RWPE1 (cell line): ENCODE measurements at places on chromosomes 7 and 10.

DNA sequence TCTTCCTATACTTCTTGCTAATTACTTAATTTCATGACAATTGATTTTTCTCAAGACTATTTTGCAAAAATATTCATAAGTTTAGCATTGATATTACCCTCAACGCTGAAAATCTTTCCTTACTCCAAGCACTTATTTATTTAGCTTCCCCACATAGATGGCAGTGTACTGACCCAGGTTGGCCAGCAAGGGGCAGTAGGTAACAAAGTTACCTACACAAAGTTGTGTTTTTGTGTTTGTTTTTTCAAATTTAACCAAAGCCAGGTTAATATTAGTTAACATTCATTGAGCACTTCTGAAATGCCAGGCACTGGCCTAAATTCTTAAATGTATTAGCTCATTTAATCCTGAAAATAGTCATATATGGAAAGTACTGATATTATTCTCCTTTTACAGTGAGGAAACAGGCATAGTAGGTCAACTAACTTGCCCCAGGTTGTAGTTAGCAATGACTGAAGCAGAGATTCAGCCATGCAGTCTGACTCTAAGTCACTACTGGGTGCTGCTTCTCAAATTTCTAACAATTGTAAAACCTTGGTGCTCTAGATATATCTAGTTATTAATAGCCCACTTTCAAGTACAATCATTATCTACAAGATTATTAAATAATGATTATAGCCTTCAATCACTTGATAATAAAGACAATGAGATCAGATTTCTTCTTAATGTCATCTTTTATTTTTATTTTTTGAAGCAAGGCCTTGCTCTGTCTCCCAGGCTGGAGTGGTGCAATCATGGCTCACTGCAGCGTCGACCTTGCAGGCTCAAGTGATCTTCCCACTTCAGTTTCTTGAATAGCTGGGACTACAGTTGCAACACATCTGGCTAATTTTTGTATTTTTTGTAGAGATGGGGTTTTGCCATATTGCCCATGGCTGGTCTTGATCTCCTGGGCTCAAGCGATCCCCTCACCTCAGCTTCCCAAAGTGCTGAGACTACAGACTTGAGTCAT is 5.8 kb upstream of the GGCT start:
- DNase-seq = peak; percentile 15

- no peak for DNase-seq
Observed at GRCh38 chr10:92550924-92551323, 23.0 kb downstream of the IDE start.

DNA sequence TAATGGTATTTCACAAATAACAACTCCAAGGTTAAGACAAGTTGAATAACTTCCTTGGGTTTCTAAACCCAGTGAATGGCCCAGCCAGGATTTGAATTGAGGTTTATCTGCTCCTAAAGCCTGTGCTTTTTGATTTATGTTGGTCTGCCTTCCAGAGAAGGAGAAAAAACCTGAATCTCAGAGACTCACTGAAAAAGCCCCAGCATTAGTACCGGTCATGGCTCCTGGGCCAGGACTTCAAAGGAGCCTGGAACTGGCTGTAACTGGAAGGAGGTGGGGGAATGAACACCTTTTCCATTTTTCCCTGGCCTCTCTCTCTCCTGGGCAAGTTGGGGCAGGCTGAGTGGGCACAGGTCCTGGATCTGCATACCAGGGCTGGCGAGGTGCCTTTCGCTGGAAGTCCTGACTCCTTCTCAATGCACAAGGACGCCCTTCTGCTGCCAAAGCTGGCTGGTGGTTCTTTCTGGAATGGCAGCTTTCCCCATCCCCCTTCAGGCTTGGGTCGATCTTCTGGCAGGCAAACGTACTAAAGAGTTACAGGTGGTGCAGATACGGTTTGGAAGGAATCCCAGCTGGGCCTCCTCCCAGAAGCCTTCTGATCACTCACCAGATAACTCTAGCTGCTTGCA is 268.2 kb downstream of the PTEN start:
- DNase-seq = peak; percentile 91

GRCh38 chr7:90621125-90621746 is 25.1 kb downstream of the CDK14 start:
- no peak for DNase-seq

DNA sequence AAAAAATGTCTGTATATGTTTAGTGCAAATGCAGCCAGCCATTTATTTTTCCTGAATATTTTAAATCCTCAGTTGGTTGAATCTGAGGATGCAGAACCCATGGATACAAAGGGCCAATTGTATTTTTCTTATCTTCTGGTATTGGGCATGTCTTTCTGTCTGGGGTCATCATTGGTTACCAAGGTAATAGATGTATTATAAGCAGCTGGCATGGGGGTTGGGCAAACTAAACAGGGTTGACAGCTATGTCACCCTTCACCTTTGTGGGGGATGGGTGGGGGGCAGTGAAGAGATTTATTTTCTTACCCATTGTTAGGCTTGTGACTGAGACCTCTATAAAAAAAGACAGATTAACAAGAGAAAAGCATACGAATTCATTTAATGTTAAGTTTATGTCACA is 38.8 kb downstream of the CDHR3 start:
- DNase-seq = no peak

GRCh38 chr10:69863580-69863979 is 61.9 kb downstream of the COL13A1 start:
- no peak for DNase-seq

DNA sequence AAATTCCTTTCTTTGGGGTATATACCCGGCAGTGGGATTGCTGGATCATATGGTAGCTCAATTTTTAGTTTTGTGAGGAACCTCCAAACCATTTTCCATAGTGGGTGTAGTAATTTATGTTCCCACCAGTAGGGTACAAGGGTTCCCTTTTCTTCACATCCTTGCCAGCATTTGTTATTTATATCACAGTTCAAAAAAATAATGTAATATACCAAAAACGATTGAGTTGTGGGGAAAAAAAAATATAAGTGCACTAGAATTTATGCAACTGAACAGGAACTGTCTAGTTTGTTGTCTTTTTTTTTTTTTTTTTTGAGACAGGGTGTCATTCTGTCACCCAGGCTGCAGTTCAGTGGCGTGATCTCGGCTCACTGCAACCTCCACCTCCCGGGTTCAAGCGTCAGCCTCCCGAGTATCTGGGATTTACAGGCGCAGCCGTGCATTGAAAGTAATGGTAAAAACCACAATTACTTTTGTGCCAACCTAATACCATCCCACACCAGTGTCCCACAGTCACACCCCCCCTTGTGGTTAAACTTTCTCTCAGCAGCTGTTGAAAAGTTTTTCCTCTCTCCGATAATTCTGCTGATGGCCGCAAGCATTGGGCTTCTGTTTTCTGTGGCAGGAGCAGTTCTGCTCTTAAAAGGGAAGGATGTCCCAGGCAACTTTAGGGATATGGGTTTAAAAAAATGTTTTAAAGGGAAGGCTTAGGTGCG is 6.8 kb upstream of the LAT2 start:
- DNase-seq = peak; percentile 54

DNA sequence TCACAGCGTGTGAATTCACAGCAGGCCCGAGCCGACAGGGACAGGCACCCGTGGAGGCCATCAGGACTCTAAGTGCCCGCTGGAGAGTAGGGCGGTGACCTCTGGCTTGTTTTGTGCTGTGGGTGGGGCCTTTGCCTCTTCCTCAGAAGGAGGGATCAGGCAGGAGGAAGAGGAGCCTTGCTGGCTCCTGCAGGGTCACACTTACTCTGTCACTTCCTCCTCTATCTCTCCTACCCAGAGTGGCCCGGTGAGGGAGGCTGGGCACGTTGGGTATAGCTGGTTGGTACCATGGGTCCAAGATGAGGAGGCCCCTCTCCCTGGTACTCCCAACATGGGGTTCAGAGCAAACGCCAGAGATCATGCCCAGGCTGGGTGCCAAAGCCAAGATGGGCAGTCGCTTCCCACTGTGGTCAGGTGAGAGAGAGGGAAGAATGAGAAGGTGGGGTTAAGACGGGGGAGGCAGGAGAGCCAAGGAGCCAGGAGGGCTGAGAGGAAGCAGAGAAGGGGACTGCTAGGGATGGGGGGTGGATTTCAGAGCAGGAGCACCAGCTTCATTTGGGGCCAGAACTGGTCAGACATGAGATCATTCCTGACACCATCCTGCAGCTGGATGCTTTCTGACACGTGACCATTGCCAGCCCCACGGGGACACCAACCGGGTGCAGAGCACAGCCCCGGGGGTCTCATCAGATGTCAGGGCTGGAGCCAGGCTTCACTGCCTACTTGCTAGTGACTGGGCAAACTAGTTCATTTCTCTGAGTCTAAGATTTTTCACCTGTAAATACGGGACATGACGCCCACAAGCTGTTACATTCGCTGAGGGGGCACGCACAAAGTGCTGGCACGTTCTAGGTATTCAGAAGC is 54.8 kb upstream of the CACUL1 start:
- DNase-seq = no peak

- no peak for DNase-seq
Observed at GRCh38 chr7:4549681-4550080, 132.4 kb upstream of the FOXK1 start.

DNA sequence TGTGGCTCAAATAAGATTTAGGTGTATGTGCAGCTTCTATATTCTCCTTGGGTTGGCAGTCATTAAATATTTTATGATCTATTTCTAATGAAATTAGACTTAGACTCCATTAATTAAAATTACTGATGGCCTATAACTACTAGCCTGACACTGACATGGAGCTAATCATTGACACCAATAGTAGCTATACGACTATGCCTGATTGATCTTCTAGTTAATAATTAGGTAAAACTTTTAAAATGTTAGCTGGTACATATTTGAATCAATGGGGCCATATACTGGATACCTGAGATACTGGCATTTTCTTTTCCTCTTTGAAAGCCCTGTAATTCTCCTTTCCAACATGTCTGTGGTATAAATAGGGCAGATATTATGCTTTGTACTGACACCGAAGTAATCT is 14.4 kb downstream of the WEE2 start:
- DNase-seq = no peak

- no peak for DNase-seq
Observed at GRCh38 chr7:2666588-2667250, 21.3 kb upstream of the AMZ1 start.

DNA sequence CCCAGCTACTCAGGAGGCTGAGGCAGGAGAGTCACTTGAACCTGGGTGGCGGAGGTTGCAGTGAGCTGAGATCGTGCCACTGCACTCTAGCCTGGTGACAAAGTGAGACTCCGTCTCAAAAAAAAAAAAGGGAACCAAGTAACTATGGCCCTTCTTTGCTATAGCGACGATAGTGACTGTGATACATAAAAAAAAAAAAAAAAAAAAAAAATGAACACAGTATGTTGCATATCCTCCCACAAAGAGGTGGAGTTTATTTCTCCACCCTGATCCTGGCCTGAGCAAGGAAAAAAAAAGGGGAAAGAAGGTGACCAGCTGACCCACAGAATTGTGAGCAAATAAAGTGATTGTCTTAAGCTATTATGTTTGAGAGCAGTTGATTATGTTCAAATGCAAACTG is 42.3 kb upstream of the STEAP1B start:
- no peak for DNase-seq

DNA sequence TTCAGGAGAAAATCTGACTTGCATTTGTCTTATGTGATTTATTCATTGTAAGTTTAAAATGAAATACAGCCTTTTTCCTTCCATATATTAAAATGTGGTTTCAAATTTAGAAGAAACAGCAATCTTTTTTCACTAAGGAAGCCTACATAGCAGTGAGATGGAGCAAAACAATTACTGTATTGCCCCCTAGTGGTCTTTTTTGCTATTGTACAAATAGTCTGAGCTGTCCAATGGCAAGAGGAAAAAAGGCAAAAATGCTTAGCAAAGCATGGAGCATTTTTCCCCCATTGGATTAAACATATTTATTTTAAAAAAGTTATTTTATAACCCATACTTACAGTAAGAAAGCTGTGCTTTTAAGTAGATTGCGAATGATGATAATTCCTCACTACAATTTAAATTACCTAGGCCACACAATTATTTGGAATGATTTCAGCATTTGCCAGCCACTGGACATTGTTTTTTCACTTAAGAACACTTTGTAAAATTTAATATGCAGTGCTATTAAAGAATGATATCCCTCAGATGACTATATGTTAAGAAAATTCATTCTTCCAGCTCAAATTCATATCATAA is 119.5 kb downstream of the CPED1 start:
- peak; percentile 38 for DNase-seq

DNA sequence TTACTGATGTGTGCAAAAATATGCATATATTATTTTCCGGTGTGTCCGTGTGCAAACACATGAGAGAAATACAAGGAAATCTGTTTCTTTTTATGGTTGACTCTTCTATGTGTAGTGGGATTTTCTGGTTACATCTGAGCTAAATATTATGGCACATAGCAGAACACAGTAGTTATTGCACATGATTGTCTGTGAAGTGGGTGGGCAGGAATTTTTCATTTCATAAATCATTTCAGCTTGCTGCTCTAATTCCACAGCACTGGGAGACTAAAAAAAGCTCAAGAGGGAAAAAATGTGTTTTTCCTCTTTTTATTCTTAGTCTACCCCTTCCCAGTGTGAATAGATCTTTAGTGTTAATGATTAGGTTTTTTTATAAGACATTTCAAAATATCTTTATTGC is 197.9 kb downstream of the MBL2 start:
- DNase-seq = no peak

- no peak for DNase-seq
Observed at GRCh38 chr10:128645486-128645885, 519.3 kb upstream of the MKI67 start.

- peak; percentile 64 for DNase-seq
Observed at GRCh38 chr10:84429926-84430520, 101.6 kb downstream of the CCSER2 start.

DNA sequence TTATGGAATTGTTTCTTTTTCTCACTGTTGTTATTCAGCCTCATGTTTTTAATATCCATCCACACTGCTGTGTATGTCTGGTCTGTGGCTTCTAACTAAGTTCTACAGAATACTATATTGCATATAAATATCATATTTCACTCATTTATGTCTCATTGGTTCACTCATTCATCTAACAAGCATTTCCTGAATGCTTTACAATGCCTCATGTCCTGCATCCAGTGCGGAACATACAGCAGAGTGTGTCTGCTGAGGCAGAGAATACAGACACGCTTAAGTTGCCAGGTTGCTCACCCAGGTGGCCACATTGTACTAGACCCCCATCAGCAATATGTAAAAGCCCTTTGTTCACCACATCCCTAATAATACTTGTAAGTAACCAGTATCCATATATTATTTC is 111.8 kb upstream of the CNTNAP2 start:
- DNase-seq = no peak

GRCh38 chr7:114790521-114790920 is 131.4 kb upstream of the MDFIC start:
- DNase-seq = no peak

- DNase-seq = no peak
Observed at GRCh38 chr10:47114680-47115186, 185.3 kb upstream of the GDF10 start.

- no peak for DNase-seq
Observed at GRCh38 chr10:119358567-119358966, 151.2 kb downstream of the GRK5 start.

- no peak for DNase-seq
Observed at GRCh38 chr10:17348011-17348500, 106.3 kb downstream of the ST8SIA6 start.

GRCh38 chr7:134071355-134072331 is 55.5 kb upstream of the LRGUK start:
- no peak for DNase-seq

GRCh38 chr10:126481181-126481580 is 92.9 kb upstream of the ADAM12 start:
- DNase-seq = no peak

GRCh38 chr7:93739424-93739823 is 151.1 kb downstream of the TFPI2 start:
- DNase-seq = no peak
